NB4 (cell line): ENCODE measurements at places on chromosomes 11 and 22.

DNA sequence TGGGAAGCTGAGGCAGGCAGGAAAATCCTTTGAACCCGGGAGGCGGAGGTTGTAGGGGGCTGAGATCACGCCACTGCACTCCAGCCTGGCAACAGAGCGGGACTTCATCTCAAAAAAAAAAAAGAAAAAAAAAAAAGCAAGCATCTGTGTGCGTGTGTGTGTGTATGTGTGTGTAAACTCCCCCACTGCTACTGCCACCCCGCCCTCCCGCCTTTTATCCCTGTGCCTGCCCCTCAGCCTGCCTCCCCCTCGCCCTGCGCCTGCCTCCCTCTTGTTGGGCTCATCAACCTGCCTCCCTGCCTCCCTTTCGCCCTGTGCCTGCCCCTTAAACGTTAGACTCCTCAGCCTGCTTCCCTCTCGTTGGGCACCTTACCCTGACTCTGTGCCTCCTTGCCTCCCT lies 18.0 kb downstream of the TMEM258 start:
- no peak for DNase-seq

DNA sequence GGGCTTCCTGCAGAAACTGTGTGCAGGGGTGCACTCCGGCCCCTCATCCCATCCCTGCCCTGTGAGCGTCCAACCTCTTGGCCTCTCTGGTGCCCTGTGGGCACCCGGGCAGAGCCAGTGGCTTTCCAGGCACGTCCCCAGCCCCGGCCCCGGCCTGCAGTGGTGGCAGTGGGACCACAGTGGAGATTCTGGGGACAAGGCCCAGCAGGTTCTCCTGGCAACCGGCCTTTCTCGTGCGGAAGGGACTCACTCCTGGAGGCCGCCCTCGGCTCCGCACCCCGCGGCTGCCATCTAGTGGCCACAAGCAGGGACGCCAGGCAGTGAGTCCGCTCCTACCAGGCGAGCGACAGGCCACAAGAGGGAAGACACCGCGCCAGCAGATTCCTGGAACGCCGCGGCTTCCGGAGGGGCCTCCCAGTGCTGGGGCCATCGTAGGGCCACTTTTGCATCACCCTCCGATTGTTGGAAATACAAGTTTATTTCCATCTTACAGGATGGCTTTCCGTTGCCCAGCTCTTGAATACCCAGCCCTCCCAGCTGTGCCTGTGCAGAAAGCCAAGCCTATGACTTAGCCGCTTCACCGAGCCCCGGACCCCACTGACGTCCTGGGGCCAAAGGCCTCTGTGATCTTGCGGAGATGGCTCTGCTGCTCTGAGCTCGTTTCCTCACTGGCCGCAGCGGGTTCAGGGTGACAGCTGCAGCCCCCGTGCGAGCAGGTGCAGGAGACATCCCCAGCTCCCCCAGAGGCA lies 357.3 kb downstream of the CTTN start:
- peak; percentile 73 for DNase-seq

DNA sequence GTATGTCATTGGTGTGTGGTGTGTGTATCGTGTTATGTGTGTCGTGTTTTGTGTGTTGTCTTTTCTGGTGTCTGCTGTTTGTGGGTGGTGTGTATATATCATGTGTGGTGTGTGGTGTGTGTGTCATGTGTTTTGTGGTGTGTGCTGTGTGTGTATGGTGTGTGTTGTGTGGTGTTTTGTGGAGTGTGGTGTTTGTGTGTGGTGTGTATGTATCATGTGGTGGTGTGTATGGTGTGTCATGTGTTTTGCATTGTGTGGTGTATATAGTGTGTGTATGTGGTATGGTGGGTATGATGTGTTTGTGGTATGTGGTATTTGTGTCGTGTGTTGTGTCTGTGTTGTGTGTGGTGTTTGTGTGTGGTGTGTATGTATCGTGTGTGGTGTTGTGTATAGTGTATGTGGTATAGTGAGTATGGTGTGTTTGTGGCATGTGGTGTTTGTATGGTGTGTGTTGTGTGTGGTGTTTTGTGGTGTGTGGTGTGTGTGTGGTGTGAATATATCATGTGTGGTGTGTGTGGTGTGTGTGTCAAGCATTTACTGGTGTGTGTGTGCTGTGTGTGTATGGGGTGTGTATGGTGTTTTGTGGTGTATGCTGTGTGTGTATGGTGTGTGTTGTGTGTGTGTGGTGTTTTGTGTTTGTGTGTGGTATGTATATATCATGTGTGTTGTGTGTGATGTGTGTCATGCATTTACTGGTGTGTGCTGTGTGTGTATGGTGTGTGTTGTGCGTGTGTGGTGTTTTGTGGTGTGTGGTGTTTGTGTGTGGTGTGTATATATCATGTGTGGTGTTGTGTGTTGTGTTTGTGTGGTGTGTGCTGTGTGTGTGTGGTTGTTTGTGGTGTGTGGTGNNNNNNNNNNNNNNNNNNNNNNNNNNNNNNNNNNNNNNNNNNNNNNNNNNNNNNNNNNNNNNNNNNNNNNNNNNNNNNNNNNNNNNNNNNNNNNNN lies 12.7 kb downstream of the PIM3 start:
- DNase-seq = peak; percentile 31

- DNase-seq = no peak
These were observed 29.9 kb downstream of the EIF3F start for GRCh38 chr11:8017071-8017470.

- no peak for DNase-seq
These were observed 28.7 kb downstream of the TUB start for GRCh38 chr11:8109675-8110074.

GRCh38 chr22:36930041-36930935 lies 16.9 kb downstream of the CSF2RB start:
- DNase-seq = no peak

- no peak for DNase-seq
These were observed 54.6 kb upstream of the SC5D start for GRCh38 chr11:121237686-121238658.

DNA sequence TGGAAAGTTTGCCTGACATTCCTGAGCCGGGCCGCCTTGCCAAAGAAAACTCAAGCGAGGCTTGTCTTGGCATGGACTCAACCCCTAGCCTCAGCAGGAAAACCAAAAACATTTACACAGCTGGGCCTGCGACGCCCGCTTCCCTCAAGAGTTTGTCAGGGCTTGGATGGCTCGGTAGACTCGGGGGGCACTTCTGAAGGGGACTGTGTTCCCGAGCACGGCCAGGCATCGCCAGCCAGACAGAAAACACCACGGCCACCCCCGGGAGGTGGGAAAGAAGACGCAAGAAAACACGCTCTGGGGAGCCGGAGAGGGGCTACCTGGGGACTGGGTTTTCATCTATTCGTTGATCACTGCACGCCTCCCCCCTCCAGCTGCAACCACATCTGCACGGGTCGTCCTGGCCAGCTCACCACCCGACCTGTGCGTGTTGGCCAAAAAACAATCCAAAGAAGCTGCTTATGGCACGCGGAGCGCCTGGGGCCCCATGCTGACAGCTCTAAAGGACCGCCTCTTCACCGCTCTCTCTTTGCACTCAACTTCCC lies 380.7 kb downstream of the MN1 start:
- no peak for DNase-seq

DNA sequence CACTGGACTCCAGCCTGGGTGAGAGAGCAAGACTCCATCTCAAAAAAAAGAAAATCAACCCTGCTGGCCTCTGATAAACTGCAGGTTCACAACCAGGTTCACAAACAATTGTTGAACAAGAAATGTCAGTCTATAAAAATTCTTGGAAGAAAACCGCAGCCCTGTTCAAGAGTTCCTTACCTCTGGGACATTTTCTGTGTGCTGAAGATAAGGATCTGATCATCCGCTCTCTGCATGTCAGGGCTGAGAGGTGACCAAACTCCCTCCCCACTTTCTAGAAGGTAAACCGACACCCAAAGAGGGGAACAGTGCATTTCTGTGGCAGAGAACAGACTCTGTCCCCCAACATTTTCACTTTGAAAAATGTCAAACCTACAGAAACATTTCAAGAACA lies 4.2 kb upstream of the UPK3A start:
- DNase-seq = no peak

DNA sequence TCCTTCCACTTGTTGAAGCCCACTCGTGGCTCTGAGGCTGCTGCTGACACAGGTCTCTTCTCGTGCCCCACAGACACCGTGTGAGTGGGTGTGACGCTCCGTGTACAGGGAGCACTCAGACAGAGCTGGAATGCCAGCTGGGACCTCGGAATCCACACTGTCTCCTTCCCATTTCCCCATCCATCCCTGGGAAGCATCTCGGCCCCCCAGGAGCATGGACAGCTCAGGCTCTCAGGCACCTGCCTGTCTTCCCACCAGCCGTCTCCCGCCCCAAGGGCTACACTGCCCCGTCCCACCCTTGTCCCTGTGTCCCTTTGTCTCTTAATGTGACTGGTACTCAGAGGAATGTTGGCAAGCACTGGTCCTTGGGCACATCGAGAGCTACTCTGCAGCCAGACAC lies 63.8 kb downstream of the ARHGAP8 start:
- no peak for DNase-seq
